ENCODE measurements at places on chromosomes 5 and 9.

- DNase-seq = peak; percentile 39
Measured at GRCh38 chr5:4295663-4296339, 700.2 kb downstream of the IRX1 start.

DNA sequence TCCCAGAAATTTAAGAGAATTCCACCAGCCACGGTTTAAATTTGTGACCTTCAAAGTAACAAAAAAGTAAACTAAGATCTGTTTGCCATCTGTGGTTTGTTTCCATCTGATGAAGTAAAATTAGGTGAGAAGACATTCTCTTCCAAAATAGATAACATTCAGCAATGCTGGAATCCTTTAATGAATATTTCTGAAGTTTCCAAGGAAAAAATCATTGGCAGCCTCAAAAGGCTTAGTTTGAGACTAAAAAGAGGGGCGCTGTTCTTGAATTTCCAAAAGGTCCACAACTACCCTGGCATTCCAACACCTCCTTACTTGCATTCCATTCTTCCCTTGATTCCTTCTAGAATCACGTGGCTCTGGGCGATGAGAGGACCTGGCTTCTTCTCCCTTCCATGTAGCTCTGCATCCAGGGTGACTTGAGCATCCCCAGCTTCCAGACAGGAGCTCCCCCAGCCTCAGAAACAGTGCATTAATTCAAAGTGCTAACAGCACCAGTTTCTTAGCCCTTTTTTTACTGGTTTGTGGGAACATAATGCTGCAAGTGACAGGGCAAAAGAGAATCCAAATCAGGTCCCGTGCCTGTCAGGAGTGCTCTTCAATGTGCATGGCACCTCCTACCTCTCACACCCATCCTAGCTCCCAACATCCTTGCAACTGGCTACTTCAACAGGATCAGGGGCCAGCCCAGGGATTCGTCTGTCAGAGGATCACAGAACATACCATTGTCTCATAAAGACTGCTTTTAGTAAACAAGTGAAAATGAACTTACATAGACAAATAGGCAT is 191.5 kb upstream of the S1PR3 start:
- no peak for DNase-seq

DNA sequence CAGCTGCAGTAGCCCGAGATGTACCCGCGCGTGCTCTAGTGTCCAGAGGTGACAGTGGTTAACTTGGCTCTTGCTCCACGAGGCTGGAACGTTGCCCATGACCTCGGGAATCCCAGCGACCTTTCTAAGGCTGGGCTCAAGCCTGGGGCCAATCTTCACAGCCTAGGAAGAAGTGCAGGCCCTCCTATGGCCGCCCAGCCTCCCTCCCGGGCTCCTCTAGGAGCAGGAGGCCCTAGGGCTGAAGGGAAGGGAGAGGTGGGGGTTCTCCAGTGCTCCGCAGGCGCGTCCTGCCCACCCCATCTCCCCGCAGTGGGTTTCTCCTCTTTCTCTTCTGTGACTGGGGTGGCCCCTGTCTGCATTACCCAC is 13.3 kb downstream of the NR2F1 start:
- DNase-seq = no peak

- DNase-seq = no peak
Measured at GRCh38 chr5:20105915-20106314, 117.9 kb upstream of the CDH18 start.

- no peak for DNase-seq
Measured at GRCh38 chr5:71695595-71695994, 23.5 kb upstream of the CARTPT start.

- DNase-seq = peak; percentile 26
Measured at GRCh38 chr9:20319641-20320337, 302.5 kb downstream of the MLLT3 start.

DNA sequence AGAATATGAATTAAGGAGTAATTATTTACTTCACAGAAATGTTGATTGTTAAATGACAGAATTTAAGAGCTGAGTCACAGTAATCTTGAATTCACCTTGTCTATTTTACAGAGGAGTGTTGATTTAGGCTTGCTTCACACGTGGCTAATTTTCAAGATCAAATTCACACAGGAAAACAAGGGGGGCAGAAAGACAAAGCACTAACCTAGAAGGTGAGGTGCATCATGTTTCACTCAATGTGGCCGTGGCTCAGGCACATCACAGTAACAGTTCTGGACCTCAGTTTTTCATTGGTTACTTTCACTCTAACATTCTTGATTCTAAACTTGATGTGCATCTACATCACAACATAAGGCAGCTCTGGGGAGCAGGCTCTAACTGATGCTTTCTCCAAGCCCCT is 69.6 kb upstream of the GNAQ start:
- DNase-seq = no peak

All from NCI-H187 (cell line).